ENCODE measurements at places on chromosomes 1 and 21.

DNA sequence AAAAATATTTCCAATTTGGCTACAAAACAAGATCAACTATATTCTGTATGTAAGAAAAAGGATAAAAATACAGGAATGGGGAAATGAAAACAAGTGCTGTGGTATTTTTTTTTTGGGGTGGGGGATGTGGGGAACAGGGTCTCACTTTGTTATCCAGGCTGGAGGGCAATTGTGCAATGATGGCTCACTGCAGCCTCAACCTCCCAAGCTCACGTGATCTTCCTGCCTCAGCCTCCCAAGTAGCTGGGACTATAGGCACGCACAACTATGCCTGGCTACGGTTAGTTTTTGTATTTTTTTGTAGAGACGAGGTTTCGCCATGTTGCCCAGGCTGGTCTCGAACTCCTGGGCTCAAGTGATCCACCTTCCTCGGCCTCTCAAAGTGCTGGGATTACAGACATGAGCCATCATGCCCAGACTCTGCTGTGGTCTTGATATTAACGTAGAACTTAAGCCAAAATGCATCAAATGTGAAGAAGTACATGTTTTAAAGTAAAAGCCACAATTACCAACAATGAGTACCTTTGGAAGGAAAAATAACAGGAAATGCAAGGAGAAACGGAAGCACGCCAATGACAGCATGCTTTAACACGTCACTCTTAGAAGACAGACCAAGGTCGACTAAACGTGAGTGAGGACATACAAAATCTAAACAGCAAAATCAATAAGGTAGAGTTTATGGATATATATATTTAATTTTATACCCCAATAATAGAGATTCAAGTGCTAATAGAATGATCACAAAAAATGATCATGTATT, 8.8 kb upstream of the ABCB10 start:
- no peak for DNase-seq

DNA sequence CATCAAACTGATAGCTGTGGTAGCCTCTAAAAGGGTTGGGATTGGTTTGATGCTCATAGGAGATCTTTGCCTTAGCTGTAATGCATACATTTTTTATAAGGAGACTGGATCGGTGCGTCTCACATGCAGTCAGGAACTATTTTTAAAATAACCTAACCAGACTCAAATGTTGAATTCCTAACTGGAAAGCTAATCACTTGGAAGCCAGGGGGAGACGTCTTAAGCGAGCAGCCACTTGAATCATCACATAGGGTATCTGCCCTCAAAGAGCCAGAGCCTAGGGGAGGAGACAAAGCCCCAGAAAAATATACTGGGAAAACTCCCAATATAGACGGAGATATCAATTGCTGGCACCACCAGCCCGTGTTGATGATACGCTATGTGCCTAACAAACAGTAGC, 61.7 kb upstream of the PUM1 start:
- no peak for DNase-seq

- no peak for DNase-seq
Measured at GRCh38 chr1:188904201-188904600, 1573.5 kb downstream of the BRINP3 start.

GRCh38 chr1:67880056-67880601, 46.9 kb upstream of the GNG12 start:
- no peak for DNase-seq

- no peak for DNase-seq
Measured at GRCh38 chr1:150484431-150484830, 2.8 kb upstream of the TARS2 start.

- no peak for DNase-seq
Measured at GRCh38 chr1:243434594-243434993, 178.8 kb downstream of the SDCCAG8 start.

GRCh38 chr1:22711591-22712501, 1.2 kb downstream of the EPHB2 start:
- no peak for DNase-seq

- no peak for DNase-seq
Measured at GRCh38 chr1:199978408-199978940, 49.0 kb upstream of the NR5A2 start.

- peak; percentile 57 for DNase-seq
Measured at GRCh38 chr1:4652631-4653327, 1.6 kb upstream of the AJAP1 start.

DNA sequence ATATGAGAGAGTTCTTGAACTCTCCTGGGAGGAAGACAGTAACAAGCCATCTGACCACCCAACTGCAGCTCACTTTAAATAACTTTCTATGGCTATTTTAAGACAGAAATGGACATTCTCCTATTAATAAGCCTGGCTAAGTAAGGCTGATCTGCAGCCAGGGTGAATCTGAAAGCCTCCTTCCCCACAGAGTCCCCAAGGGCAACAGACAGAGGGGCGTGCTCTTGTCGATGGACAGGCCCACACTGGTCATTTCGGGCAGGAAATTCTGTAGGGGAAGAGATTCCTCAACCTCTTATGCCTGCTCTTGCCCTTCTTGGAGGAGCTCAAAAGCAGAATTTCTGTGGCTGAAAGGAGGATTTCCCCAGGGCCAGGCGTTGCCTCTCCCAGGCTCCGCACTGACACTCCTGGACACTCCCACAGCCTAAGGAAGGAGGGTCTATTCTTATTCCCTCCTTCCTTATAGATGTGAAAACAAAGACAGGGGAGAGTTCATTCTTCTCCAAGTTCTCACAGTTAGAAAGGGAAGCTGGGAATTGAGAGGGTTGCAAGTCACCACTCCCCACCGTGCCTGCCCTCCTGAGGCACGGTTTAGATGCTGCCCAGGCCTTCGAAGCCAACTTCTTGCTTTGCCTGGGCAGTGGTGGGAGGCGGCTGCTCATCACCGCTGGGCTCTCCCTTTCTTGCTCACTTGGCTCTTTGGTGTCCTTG, 17.9 kb upstream of the KANK4 start:
- no peak for DNase-seq

DNA sequence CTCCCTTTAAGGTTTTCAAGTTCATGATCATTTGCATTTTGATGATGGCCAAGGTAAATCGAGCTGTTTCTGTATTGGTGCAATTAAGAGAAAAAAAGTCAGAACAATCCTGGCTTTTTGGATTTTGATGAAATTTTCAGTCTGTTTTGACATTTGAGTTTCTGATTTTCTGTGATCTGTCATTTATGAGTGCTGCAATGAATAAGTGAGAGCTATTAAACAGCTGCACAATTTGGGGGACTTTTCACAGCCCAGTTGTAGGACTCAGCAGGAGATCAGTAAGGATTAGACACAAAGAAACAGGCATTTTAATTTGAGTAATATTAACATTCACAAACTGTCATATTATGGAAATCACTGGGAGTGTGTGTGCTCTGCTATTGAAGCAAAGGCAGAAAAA, 452.9 kb upstream of the CXADR start:
- DNase-seq: no peak

GRCh38 chr1:202162418-202163280, 2.2 kb upstream of the PTPN7 start:
- DNase-seq: peak; percentile 15

DNA sequence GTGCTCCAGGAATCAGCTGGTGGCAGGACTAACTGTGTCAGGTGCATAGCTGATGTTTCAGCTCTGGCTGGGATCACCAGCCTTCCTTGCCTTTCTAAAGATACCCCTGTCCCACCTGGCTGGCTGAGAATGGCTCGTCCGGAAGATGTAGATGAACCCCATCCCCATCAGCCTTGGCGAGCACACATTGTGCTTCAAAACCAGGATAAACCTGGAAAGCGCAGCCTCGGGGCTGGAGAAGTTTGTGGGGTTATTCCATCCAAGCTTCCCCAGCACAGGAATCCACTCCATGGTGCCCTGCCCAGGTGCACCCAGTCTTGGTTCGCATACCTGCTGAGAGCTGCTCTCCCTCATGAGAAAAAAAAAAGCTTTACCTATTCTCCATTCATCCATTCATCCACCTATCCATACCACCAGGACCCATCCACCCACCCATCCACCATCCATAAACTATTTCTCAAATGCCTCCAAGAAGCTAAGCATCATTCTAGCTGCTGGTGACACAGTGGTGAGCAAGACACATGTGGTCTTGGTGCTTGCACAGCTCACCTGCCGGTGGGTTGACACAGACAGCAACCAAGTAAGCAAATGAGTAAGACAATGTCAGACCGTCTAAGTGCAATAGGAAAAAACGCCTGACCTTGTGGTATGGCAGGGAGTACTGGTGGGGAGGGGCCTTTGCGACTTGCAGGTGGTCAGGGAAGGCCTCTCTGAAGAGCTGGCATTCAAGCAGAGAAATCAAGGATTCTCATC, 94.0 kb downstream of the DMRTB1 start:
- DNase-seq: no peak

- peak; percentile 52 for DNase-seq
Measured at GRCh38 chr1:92366040-92366395, 67.2 kb downstream of the RPAP2 start.

- DNase-seq: no peak
Measured at GRCh38 chr1:15206418-15207030, 40.5 kb upstream of the FHAD1 start.

DNA sequence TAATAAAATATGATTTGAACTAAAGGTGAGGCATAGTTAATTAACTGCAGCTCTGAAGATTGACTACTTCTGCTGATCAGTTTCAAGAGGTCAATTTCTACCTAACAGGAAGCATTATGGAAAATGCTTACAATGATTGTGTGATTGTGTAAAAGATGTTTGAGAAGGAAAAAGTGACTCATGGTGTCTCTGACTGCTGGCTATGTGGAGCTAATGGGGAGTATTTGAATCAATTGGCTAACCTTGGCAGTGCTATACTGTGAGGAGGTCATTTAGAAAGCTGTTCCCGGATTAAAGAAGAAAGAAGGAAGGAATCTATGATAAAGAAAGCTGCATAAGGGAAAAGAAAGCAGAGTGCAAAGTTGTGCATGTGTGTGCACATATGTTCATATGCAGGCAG, 376.5 kb downstream of the ADGRL2 start:
- no peak for DNase-seq
